Kidney (tissue), 22 donors: ENCODE measurements at places on chromosomes 3 and 15. TPM values are rescaled to one million over a fixed set of nuclear protein-coding genes. Genes with fewer than 3 reads are reported as not detected.

DNA sequence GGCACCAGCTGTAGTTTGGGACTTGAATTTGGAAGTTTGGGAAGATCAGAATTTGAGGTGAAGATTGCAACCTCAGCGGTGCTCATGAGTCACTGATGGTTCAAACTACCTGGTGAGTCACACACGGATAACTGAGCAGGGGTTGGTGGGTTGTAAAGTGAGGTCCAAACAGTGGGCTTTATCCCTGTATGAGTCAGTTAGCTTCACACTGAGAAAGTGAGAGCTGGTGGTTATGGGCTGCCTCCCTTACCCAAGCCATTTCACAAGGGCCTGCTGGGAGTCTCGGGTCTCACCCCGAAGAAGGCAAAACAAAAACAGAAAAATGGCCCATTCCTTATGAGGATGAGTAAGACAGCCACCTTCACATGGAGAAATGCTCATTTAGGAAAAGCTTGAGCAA is 77.0 kb downstream of the ITGA11 start:
- no peaks in the 10 kb centered on the region for H3K4me1 ChIP-seq
- DNase-seq, result no peak
- no peaks in the 10 kb centered on the region for H3K36me3 ChIP-seq
- H3K27me3 ChIP-seq, result no peaks in the 10 kb centered on the region
- no peak overlapping the region for H3K4me3 ChIP-seq

DNA sequence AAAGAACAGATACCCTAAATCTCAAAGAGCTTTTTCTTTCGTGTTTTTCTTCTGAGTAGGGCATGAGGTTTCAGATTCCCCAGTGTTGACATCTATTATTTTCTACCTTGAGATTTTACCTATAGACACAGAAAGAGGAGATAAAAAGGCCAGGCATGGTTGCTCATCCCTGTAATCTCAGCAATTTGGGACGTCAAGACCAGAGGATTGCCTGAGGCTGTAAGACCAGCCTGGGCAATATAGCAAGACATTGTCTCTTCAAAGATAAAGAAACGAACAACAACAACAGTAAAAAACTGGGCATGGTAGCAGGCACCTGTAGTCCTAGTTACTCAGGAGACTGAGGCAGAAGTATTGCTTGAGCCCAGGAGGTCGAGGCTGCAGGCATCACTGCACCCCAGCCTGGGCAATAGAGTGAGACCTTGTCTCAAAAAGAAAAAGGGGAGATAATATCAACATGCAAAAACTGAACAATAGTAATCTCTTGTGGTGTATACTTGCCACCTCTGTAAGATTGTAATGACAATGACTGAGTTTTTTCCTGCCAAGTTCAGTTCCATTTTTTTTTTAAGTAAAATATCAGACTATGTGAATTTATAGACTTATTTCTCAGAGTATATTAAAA is 71.3 kb downstream of the MBNL1 start:
- H3K4me1 ChIP-seq, result no peaks in the 10 kb centered on the region
- no peaks in the 10 kb centered on the region for H3K36me3 ChIP-seq
- H3K27ac ChIP-seq, result no peak overlapping the region
- no peak for DNase-seq
- no peak overlapping the region for H3K4me3 ChIP-seq
- H3K27me3 ChIP-seq, result no peaks in the 10 kb centered on the region

- no peak overlapping the region for H3K27ac ChIP-seq
- peaks cover 12% of the 10 kb centered on the region for H3K4me1 ChIP-seq
- DNase-seq, result no peak
Observed at GRCh38 chr3:172444821-172445220, 3.4 kb downstream of the GHSR start.

DNA sequence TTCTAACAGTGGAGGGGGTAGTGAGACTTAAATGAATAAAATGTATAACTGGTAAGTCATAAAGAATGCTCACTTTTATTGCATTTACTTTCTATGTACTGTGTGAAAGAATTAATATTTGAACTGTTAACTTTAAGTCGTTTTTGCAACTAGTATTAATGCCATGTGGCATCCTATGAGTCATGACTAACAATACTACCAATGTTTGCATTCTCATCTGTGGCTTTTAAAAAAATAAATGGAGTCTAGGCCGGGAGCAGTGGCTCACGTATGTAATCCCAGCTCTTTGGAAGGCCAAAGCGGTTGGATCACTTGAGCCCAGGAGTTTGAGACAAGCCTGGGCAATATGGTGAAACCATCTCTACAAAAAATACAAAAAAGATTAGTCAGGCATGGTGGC is 5.2 kb downstream of the C3orf49 start:
- H3K4me3 ChIP-seq, result no peak overlapping the region
- no peaks in the 10 kb centered on the region for H3K4me1 ChIP-seq
- H3K27ac ChIP-seq, result no peak overlapping the region
- no peak for DNase-seq
- no peaks in the 10 kb centered on the region for H3K27me3 ChIP-seq
- H3K36me3 ChIP-seq, result no peaks in the 10 kb centered on the region

DNA sequence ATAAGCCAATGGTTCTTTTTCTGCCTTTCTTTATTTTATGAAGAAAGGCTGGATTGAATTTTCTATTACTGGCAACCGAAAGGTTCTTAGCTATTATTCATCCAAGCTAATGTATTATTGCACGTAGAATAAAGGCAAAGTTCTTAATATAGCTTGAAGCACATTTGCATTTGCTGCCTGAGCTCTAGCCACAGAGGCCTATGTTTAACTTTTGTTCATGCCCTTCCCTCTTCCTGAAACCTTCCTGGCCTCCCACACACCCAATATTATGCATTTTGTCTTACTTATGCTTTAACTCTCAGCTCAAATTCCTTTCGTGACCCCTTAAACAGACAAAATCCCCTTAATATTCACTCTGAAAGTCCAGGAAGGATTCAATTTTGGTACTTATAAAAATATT is 71.0 kb upstream of the ZNF280D start:
- H3K4me3 ChIP-seq, result no peak overlapping the region
- H3K36me3 ChIP-seq, result no peaks in the 10 kb centered on the region
- H3K4me1 ChIP-seq, result no peaks in the 10 kb centered on the region
- H3K27ac ChIP-seq, result no peak overlapping the region

The IQCF5 gene
- total RNA-seq, result not detected

The CORO2B gene
- total RNA-seq, result 7.9 TPM

The ASB14 gene
- not detected for total RNA-seq

The LMAN1L gene
- not detected for total RNA-seq

The C3orf70 gene
- 2.8 TPM for total RNA-seq

The NGRN gene
- 81.9 TPM for total RNA-seq

The MNS1 gene
- 5.6 TPM for total RNA-seq

The FOXL2NB gene
- not detected for total RNA-seq
